Neural crest cell (in vitro differentiated cells): ENCODE measurements at places on chromosomes 7 and 10.
A peak's percentile ranks its signal among the peaks of the same experiment; 100 is the strongest.

DNA sequence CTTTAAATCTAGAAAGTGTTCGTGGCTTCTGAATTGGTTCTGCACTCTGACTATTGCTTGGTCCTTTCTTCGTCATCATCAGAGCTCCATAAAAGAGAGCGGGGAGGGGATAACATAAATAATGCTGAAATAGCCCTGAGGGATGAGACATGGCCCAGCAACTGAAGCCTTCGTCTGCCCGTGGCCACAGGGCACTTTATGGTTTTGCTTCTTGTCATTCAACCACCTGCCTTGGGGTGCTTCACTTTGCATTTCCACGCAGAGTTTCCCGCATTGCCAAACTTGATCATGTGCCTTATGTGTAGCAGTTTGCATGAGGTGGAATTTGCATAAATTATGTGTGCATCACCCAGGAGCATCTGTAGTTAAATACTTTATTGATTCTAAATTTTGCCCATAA, 15.9 kb downstream of the GSTO2 start:
- DNase-seq = no peak

DNA sequence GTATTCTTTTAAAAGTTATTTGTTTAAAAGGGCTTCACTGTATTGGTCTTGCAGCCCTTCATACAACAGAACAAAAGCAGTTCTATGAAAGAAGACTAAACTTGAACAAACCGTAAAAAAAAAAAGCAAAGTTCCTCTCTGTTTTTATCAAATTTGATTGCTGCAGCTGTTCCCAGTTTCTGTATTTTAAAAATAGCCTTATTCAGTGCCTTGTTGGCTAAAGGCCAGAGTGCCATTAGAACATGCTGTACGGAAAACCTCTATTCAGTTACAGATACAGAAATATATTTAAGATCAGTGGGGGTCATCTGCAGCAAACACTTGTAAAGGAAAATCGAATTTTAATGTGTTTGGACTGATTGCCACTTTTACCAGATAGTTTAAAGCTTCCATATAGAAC, 207.8 kb upstream of the ETV1 start:
- DNase-seq = no peak

DNA sequence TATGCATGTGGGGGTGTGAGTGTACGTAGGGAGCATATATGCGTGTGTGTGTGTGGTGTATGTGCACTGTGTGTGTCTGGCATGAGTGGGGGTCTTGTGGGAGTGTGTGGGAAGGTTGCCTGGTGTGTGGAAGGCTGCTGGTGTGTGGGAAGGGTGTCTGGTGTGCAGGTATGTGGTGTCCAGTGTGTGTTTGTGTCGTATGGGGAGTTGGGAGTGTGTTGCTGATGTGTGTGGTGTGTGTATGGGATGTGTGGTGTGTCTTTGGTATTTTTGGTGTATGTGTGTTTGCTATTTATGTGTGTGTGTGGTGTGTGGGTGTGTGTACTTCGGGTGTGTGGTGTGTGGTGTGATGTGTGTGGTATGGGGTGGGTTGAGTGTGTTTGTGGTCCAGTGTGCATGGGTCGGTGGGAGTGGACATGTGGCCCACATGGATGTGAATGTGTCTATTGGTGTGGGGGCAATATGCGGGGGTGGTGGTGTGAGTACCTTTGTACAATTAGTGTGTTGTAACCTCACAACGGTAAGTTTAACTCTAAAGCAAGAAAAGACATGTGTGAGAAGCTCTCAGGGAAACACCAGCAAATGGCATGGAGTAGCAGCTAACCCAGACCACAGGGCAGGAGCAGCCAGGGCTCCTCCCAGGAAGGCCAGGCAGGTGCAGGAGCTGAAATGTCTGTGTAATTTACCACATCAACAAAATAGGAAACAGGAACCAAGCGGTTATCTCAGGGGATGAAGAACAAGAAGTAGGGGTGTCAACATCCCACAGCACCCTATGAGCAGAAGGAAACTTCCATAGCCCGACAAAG, 11.9 kb downstream of the ANTXRL start:
- no peak for DNase-seq

DNA sequence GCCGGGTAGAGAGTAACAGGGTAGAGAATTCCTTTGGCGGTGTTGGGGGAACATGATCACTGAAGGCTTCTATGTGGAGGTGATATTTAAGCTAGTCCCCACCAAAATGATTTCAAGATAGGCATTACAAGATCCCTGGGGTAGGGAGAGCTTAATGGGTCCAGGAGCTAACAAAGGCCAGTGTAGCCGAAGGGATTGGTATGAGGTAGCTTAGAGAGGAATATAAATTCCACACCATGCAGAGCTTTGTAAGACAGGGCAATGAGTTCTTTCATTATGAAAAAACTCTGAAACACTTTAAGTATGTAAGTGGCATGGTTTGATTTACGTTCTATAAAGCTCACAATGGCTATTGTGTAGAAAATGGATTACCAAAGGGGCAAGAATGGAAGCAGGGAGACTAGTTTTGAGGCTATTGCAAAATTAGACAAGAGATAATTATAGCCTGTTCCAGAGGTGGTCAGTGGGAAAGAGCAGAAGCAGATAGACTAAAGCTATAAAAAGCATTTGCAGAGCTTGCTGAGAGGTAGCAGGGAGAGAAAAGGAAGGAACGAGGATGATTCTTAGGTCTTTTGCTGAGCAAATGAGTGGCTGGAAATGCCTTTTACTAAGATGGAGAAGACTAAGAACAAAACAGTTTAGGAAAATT, 119.7 kb upstream of the SLC25A13 start:
- no peak for DNase-seq

DNA sequence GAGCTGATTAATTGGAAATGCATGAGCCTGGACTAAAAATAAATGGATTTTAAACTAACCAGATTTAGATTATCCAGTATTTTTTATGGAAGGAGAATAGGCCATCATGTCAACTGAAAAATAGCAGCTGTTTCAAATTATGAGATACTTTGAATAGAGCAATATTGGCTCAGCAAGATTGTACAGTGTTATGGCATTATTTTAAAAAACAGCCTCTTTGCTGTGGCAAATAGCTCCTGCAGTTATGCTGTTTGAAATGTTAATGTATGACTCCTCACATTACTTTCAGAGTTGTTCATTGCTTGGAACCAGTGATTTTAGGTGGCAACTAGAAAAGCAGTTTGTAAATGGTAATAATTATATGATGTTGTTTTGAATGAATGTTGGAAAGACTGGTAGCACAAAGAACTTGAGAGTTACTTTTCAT, 244.5 kb downstream of the KIAA1217 start:
- no peak for DNase-seq

DNA sequence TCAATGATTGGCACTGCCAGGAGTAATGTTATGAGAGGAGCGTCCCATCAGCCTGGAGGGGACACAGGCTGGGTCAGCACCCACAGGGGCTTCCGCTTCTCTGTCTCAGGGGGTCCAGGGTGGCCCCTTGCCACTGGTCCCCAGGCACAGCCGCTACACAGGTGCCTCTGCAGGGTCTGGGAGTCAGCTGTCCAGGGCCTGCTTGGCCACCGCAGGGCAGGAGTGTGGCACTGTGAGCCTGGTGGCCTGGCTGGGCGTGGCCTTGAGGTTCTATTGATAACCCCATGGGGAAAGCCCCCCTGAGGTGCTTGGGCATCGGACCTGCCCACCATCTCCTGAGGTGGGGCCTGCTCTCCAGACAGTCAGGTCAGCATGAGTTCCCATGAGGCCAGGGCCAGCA, 136.6 kb downstream of the LHPP start:
- no peak for DNase-seq

GRCh38 chr7:27822245-27822644, 82.3 kb downstream of the TAX1BP1 start:
- no peak for DNase-seq

DNA sequence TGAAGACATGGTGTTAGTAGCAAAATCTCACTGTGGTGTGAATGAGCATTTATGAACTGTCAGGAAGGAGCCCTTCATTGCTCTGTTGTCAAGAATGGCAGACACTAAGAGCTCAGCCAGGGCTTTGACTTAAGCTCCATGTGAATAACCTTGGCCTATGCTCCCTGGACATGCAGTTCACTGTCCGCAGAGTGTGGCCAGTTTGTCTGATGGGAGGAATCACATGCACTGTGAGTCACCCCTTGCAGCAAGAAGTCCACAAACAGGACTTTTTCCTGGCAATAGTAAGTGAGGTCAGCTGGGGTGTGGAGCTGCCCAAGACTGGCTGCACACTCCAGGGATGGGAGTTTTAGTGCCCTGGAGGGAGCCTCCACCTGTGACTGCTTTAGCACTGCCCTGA, 49.5 kb downstream of the ZNF37A start:
- DNase-seq = no peak

GRCh38 chr7:137718355-137718754, 128.4 kb downstream of the DGKI start:
- DNase-seq = no peak

DNA sequence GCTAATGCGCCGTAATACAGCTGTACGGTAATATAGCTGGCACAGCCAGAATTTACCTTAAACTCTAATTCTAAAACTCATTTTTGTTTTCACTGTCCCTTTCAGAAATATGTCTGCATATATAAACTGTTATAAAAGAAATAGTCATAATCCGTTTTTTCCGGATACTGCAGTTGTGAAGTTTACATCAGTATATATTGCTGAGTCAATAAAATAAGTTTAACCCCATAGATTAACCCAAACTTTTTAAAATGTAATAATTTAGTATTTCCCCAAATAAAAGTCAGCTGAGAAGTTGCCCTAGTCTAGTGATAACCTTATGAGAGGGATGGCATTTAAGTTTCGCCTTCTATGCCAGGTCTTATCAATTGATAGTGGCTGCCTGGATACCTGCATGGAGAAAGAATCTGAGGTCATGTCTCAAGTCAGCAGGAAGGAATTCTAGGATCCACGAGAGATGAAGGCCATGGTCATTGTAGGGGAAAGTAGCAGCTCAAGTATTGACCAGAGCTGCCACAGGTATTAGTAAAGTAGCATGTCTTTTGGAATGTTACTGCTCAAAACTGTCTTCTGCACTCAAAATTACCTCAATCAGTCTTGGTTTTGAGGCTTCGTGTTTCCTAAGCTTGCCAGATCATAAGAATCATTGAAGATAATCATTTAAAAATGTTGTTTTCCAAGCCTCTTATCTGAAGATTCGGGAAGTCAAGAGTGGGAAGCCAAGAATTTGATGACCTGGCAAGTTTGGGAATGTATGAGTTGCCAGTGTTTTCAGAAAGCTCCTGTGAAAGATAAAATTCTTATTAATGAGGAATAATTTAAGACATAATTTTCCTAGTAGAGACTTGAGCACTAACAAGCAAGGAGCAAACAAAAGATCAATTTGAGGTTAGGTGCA, 10.8 kb downstream of the PRPS1L1 start:
- no peak for DNase-seq

DNA sequence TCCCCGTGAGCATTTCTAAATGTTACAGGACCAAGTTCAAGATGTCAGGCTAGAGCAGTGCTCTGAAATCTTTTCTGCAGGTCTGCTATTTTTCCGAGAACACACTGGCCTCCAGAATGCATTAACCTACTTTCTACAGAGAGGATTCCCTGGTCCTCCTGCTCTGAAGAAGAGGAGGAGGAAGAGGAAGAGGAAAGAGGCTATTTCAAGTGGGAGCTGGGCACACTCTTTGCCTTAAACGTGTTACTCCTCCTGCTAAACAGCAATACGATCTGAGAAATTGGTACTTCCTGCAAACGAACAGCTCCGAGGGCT, 157.4 kb downstream of the FRMD4A start:
- DNase-seq = no peak

DNA sequence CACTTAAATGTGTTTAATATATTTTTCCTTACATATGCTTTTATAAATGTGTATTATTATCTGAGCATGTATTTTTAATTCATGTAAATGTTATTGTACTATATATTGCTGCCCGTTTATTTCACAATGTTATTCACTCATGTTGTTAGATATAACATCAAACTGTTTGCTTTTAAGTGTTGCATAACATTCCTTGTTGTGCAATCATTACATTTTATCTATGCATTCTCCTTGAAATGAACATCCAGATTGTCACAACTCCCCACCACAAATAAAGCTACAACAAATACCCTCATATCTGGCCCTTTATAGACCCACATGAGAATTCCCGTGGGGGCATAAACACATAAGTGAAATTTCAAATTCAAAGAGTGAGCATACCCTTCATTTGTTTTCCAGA, 264.2 kb downstream of the HPSE2 start:
- DNase-seq = no peak

DNA sequence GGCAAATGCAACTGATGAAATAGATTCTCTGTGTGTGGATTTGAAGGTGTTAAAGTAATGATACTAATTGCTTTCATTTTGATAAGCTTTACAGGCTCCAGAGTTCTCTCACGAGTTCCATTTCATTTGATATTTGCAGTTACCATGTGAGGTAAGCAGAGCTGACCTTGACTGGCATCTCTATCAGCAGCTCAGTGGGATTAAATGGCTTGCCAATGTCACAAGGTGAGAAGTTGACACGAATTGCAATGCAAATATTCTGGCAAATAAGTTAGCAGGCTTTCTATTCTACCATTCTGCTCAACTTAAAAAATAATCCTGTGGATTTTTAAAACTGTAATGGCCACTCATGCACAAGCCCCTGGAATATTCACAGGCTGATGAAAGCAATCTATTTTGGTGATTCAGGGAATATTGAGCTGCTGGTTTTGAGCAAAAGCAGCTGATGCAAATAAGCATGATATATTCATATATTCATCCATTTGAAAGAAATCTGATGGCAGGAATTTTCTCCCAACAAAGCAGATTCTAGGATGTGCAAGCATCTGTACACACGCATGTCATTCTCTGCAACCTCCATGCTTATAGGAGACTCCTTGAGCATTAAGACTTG, 64.5 kb upstream of the ANKRD1 start:
- no peak for DNase-seq

- DNase-seq = no peak
Observed at GRCh38 chr10:6838118-6838517, 258.0 kb upstream of the PRKCQ start.

DNA sequence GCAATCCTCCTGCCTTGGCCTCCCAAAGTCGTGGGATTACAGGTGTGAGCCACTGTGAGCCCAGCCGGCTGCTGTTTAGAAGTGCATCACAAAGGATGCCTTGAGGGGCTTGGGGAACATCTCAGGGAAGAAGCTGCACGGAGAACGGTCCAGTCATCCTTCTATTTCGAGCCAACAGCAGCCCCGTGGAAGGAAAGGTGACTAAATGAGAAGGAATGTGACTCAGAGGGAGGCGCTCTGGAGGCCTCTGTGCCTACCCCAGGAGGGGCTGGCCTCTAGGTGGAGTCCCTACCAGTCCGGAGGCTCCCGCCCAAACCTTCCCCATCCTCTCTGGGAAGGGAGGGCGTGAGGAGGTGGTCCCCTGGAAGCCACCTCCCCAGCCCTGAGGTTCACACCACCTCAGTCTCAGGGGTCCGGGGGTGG, 76.2 kb downstream of the CTBP2 start:
- DNase-seq = no peak

GRCh38 chr7:115888981-115889668, 141.4 kb downstream of the TFEC start:
- DNase-seq = no peak

DNA sequence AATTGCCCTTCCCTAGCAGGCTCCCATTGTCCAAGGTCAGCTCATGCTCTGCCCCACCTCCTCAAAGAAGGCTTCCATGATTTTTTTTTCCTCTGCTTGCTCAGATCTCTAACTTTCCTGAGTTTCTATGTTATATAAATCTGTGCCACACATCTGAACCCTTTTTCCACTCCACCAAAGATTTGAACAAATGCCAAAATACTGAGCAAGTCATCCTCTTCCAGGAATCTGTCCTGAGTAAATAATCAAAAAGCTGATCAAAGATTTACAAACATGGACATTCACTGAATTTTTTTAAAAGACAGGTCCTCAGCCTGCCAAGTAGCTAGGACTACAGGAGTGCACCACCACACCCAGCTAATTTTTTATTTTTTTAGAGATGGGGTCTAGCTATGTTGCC, 102.8 kb upstream of the ARID5B start:
- no peak for DNase-seq

- DNase-seq = peak; percentile 28
Observed at GRCh38 chr7:92461027-92462003, 14.0 kb downstream of the GATAD1 start.
